Transverse colon (tissue), 4 donors: ENCODE measurements at places on chromosomes 5 and 9.

GRCh38 chr9:23829580-23830475, 3.8 kb upstream of the ELAVL2 start:
- no peak for DNase-seq
- no peak overlapping the region for H3K27ac ChIP-seq
- no peak overlapping the region for H3K4me3 ChIP-seq

DNA sequence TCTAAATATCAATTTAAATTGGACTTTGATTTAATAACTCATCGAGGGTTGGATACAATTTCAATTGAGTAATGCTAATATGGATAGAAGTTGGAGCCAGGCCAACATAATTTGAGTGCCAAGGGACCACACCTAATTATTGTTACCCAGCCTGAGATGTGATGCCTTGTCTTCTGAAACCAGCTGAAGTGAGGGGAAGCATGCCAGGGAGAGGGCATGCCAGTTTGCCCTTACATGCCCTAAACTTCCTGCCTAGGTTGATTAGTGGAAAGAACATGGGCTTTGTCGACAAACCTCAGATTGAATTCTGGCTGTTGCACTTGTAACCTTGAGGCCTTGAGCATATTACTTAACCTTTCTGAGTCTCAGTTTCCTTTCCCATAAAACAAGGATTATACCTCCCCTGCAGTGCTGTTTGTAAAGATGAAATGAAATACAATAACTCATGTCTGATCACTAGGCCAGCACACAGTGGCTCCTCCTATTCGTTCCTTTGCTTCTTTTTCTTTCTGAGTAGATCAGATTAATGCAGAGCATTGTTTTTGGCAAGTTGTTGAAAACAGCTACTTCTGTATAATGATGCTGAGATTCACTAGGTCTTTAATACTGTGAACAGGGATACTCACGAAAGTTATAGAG, 412.8 kb downstream of the TLE4 start:
- no peaks in the 10 kb centered on the region for H3K36me3 ChIP-seq
- no peak overlapping the region for H3K27ac ChIP-seq
- no peak overlapping the region for H3K4me3 ChIP-seq
- DNase-seq: no peak
- H3K4me1 ChIP-seq: no peaks in the 10 kb centered on the region
- H3K27me3 ChIP-seq: no peaks in the 10 kb centered on the region

- no peak overlapping the region for H3K27ac ChIP-seq
- H3K27me3 ChIP-seq: no peaks in the 10 kb centered on the region
- H3K4me1 ChIP-seq: no peaks in the 10 kb centered on the region
- no peak for DNase-seq
- no peaks in the 10 kb centered on the region for H3K36me3 ChIP-seq
Measured at GRCh38 chr5:52705720-52706119, 82.0 kb upstream of the ITGA1 start.

- H3K27ac ChIP-seq: no peak overlapping the region
- peaks cover 21% of the 10 kb centered on the region for H3K36me3 ChIP-seq
- H3K4me3 ChIP-seq: no peak overlapping the region
- DNase-seq: no peak
Measured at GRCh38 chr5:33474004-33474403, 33.2 kb downstream of the TARS1 start.

DNA sequence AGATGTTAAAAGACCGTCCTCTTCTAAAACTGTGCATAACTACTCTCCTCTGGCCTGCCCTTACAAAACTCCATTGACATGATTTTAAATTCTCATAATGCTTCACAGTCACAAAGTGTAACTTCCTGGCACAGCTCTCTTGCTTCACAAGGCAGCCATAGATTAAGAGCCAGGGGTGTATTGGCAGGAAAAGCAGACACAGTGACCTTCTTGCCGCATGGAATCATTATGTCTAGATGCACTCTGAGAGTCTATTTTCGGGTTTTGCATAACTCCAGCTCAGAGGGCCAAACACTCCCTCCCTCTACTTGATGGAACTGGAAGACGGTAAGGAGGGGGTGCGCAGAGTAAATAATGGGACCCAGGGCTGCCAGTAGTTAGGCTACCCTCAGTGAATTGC, 110.1 kb downstream of the MARCHF3 start:
- DNase-seq: no peak
- H3K4me1 ChIP-seq: no peaks in the 10 kb centered on the region
- H3K27ac ChIP-seq: no peak overlapping the region
- H3K27me3 ChIP-seq: no peaks in the 10 kb centered on the region

DNA sequence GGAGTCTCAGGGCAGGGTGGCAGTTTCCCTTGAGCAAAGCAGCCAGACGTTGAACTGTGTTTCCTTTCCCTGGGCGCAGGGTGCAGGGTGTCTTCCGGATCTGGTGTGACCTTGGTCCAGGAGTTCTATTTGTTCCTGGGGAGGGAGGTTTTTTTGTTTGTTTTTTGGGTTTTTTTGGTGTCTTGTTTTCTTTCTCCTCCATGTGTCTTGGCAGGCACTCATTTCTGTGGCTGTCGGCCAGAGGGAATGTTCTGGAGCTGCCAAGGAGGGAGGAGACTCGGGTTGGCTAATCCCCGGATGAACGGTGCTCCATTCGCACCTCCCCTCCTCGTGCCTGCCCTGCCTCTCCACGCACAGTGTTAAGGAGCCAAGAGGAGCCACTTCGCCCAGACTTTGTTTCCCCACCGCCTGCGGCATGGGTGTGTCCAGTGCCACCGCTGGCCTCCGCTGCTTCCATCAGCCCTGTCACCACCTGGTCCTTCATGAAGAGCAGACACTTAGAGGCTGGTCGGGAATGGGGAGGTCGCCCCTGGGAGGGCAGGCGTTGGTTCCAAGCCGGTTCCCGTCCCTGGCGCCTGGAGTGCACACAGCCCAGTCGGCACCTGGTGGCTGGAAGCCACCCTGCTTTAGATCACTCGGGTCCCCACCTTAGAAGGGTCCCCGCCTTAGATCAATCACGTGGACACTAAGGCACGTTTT, 3.5 kb upstream of the PHYHD1 start:
- peaks cover 29% of the 10 kb centered on the region for H3K4me1 ChIP-seq
- no peaks in the 10 kb centered on the region for H3K36me3 ChIP-seq
- no peaks in the 10 kb centered on the region for H3K27me3 ChIP-seq
- H3K4me3 ChIP-seq: no peak overlapping the region

- H3K4me3 ChIP-seq: no peak overlapping the region
- DNase-seq: no peak
- no peaks in the 10 kb centered on the region for H3K27me3 ChIP-seq
- H3K27ac ChIP-seq: no peak overlapping the region
- no peaks in the 10 kb centered on the region for H3K36me3 ChIP-seq
Measured at GRCh38 chr9:13500034-13500433, 220.5 kb upstream of the MPDZ start.

GRCh38 chr5:122707796-122708195, 67.1 kb upstream of the SNX2 start:
- no peaks in the 10 kb centered on the region for H3K27me3 ChIP-seq
- H3K4me1 ChIP-seq: no peaks in the 10 kb centered on the region
- no peak overlapping the region for H3K27ac ChIP-seq
- no peaks in the 10 kb centered on the region for H3K36me3 ChIP-seq
